Osteoblast (primary cell): ENCODE measurements at places on chromosomes 11 and 22. TPM values are rescaled to one million over a fixed set of nuclear protein-coding genes. Genes with fewer than 3 reads are reported as not detected.

DNA sequence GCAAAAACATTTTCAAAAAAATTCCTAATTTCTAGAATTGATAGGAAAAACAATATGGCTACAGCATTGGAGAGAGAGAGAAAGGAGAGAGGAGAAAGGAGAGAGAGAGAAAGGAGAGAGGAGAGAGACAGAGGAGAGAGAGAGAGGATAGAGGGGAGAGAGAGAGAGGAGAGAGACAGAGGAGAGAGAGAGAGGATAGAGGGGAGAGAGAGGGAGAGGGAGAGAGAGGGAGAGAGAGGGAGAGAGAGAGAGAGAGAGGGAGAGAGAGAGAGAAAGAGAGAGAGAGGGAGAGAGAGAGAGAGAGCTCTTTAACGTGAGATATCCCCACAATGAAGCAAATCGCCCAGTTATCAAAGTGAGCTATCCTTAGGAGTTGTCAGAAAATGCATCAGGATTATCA is 737 bp upstream of the TYR start:
- DNase-seq: no peak

DNA sequence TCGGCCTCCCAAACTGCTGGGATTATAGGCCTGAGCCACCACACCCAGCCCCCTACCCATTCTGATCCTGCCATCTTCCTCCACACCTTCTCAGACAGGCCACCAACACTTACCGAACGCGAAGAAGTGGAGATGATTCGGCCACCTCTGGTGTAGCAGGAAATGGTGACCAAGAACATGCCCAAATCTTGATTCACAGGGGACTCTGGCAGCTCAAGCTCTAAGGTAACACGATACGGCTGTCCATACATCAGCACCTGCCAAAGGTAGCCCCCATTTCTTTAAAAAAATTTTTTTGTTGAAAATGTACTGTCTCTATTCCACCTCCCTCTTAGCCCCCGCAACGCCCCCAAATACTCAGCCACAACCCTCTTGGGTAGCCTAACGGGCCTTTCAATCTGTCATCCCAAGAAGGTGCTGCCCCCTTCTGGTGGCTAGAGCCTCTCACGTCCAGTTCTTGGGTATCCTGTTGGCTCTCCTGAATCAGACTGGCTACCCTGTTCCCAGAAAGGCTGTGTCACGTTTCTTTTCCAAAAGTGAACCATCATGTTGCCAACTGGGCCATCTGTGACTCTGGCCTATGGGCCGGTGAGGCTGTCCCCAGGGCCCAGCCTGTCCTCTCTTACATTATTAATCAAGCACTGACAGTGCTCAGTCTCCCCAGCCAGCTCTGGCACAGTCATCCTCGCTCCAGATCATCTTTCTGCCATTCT is 5.3 kb upstream of the LRRN4CL start:
- DNase-seq: peak; percentile 95

GRCh38 chr11:69210310-69211035 is 54.7 kb downstream of the SMIM38 start:
- DNase-seq: peak; percentile 78

DNA sequence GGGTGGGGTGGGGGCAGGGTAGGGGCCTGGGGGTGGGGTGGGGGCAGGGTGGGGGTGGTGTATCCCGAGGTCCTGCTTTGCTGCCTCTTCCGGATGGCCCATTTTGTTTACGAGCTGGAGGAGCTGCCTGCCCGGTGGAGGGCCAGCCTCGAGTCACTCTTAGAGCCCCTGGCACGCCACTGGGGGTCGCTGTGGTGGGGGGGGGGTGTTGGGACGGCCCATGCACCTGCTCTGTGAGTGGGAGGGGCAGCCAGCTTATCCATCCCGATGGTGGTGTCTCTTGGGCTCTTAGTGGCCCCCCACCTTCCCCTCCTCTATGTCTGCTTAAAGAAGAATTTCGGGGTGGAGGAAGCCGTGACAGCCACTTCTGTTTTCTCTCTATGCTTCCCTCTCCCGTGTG is 24.6 kb downstream of the MRGPRD start:
- DNase-seq: peak; percentile 80

DNA sequence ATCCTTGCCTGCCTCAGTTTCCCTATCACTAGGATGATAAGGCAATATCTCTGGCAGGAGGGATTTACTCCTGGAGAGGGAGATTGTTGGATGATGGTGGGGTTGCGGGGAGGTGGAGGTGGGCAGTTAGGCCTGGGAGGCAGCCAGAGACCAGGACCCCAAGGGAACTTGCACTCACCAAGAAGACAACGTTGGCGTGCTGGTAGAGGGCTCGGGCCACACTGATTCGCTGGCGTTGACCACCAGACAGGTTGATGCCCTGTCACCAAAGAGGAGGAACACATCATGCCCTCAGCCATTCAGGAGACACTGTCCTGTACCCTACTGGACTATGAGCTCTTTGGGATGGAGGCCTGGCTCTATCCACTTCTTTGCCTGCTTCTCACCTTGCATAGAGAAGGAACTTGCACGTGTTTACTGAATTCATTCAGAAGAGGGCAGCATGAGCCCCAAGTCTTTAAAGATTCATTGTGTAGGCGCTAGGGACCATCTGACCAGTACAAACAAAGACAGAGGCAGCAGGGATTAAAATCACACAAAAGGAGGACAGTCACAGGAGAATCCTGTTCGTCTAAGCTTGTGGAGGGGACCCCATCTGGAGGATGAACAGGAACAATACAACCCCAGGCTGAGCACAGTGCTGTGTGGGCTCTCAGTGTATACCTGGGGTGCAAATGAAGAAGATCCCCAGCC is 24.2 kb upstream of the KCNJ11 start:
- DNase-seq: peak; percentile 49

- peak; percentile 72 for DNase-seq
These were observed 20.3 kb upstream of the PGM2L1 start for GRCh38 chr11:74418509-74418895.

DNA sequence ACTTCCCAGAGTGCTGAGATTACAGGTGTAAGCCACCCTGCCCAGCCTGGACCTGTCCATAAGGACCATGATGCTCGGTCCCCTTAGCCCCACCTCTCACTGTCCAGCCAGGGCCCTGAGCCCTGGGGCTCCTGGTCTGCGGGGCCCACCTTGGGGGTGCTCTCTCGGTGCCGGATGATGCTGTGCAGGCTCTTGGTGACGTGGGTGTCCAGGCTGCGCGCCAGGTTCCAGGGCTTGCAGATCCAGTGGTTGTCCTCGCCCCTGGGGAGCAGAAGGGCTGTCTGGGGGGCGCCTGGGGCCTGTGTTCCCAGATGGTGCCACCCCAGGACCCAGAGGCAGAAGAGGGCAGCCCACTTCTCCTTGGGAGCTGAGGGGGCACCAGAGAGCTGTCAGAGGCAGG is 13.4 kb downstream of the TTLL12 start:
- DNase-seq: peak; percentile 80

GRCh38 chr11:57638811-57639320 is 10.8 kb downstream of the YPEL4 start:
- DNase-seq: no peak

GRCh38 chr11:6599449-6599848 is 4.0 kb downstream of the RRP8 start:
- no peak for DNase-seq

GRCh38 chr11:17596310-17596669 is 49.2 kb downstream of the OTOG start:
- DNase-seq: no peak

Gene THY1
- 308 and 400 TPM in 2 replicates for total RNA-seq

Gene PAMR1
- total RNA-seq: 49.9 and 60.7 TPM in 2 replicates

Gene INTS4
- 35.8 and 43.6 TPM in 2 replicates for total RNA-seq

Gene TRIM22
- total RNA-seq: 152 and 185 TPM in 2 replicates

Gene CREB3L1
- 30.1 and 33.3 TPM in 2 replicates for total RNA-seq
